KG1 (cell line): ENCODE measurements at places on chromosomes 16 and 17.
A peak's percentile ranks its signal among the peaks of the same experiment; 100 is the strongest.

DNA sequence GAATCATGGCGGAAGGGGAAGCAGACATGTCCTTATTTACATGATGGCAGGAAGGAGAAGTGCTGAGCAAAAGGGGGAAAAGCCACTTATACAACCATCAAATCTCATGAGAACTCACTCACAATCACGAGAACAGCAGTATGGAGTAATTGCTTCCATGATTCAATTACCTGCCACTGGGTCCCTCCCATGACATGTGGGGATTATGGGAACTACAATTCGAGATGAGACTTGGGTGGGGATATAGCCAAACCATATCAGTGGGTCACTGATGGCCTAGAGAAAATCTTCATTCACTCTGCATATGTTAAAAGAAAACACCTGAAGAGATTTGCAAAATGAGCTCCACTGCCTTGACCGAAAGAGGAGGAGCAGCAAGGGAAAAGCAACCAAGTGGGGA, 130.3 kb upstream of the FAM20A start:
- DNase-seq = no peak

DNA sequence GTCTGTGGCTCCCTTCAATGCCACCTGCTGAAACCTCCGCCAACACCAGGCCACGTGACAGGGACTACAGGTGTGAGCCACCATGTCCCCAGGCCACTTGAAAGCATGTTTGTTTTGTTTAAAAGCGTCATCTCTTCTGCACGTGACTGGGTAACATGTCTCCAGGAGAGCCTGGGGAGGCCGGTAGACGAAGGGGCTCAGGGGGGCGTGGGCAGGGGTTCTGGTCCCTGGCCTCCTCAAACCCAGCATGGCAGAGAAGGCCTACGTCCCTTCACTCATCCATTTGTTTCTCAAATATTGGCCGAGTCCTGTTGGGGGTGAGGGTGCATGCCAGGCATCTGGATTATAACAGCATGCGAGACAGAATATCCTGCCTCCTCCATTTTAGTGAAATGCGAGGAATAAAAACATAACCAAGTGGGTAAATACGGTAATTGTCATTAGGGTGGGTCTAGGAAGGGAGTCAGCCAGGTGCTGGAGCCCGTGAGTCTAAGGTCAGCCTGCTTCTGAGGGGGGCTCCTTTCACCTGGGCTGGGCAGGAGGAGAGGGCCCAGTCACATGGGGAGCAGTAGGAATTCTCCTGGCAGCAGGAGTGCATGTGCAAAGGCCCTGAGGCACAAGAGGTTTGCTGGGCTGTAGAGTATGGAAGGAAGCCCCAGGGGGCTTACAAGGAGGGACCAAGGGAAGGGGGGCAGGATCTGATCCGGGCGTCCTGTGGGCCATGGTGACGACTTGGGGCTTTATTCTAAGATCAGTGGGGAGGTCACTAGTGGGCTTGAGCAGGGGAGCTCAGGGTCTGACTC, 26.8 kb upstream of the CIBAR2 start:
- no peak for DNase-seq

GRCh38 chr17:36667922-36668321, 66.5 kb downstream of the MRM1 start:
- DNase-seq = no peak

- DNase-seq = no peak
Observed at GRCh38 chr17:29733166-29733565, 110.5 kb upstream of the CORO6 start.

- DNase-seq = no peak
Observed at GRCh38 chr16:73057291-73058210, 9.6 kb upstream of the ZFHX3 start.

DNA sequence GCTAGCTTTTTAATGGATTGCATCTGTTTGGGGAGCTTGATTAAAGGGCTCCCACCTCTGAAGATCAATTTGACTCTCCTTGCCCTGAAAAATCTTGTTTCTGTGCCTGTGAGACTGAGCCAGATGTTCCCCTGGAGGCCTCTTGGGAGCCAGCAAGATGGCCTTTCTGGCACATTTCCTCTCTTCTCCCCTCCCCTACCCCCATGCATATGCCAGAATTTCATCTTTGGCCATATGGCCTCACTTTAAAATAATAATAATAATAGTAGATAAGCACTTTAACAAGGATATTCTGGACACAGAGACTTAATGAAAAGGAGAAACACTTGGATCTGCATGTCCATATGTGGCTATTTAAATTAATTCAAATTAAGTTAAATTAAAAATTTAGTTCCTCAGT, 144.1 kb upstream of the CES5A start:
- no peak for DNase-seq

GRCh38 chr16:47160422-47160821, 16.7 kb upstream of the NETO2 start:
- DNase-seq = no peak

GRCh38 chr16:31480851-31481536, 1.9 kb upstream of the SLC5A2 start:
- DNase-seq = no peak

GRCh38 chr16:89147085-89147817, 24.3 kb upstream of the CDH15 start:
- DNase-seq = no peak

- DNase-seq = no peak
Observed at GRCh38 chr17:2385240-2386210, 15.3 kb downstream of the MNT start.

- no peak for DNase-seq
Observed at GRCh38 chr17:9465210-9465921, 110.3 kb downstream of the STX8 start.

DNA sequence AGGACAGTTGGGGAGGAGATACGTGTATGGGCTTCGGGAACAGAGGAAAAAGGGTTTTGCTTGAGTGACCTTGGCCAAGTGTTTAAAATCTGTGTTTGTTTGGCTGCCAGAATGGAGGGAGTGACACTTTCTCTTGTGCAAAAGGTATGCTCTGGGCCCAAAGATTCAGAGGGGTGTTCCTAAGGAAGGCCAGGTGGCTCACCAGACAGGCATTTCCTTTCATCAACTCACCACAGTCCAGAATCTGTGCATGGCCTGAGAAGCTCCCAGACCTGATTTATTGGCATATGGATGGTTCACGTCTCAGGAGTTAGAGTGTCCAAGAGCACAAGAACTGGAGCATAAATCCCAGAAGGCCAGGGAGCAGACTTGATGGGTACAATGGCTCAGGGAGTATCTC, 53.4 kb upstream of the NLK start:
- DNase-seq = no peak

GRCh38 chr17:28230011-28230410, 89.0 kb upstream of the TMEM97 start:
- DNase-seq = no peak

GRCh38 chr17:13182854-13183253, 165.0 kb upstream of the ELAC2 start:
- DNase-seq = no peak

DNA sequence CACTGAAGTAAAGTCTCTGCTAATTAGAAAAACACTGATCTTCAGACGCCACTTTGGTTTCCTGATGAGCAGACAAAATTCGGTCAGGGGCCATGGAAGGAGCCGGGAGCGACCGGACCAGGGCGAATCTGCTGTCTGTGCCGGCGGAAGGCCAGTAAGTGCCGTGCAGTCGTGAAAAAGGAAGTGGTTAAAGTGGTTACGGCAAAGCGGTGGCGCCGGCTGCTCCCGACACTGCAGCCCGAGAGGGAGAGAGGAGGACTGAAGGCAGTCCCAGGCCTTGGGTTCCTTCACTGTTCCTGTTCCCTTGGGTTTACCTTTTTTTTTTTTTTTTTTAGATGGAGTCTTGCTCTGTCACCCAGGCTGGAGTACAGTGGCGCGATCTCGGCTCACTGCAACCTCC, 17.3 kb upstream of the HEXD start:
- peak; percentile 73 for DNase-seq
